ENCODE measurements at places on chromosomes 11 and 22.

- no peak for DNase-seq
Measured at GRCh38 chr22:32839831-32840584, 38.5 kb downstream of the TIMP3 start.

GRCh38 chr11:26702406-26702805 is 19.5 kb downstream of the SLC5A12 start:
- DNase-seq, result no peak

DNA sequence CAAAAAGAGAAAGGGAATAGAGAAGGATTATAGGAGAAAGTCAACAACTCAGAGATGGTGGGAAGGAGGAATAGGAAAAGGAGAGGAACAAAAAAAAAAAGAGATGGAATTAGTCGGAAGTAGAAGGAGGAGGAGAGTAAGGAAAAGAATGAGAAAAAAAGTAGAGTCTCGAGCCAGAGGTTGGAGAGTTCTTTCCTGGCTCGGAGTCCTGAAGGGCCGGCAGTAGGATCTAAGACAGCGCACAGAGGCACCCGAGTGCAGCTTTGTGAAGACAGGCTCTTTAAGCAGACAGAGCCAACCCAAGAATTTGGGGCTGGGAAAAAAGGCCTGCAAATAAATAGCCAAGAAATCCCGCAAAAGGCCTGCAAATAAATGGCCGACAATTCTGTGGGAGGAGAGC is 170.4 kb upstream of the CCDC90B start:
- DNase-seq, result no peak

DNA sequence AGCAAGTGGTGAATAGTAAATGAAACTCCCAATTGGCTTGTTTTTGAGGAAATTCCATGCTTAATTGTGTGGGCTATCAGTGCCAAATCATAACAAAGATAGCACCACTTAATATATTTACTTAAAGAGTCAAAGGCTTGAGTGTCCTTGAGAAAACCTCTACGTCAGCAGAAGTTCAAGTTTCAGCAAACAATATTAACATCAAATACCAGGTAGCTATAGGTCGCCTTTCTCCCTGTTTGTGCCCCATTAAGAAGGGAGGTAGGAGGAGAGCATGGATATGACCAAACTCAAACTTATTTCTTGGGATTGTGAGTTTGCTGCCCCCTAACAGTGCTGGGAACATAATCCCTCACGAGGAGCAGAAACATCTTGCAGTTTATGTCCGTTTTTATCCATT is 105.6 kb upstream of the SYN3 start:
- no peak for DNase-seq

DNA sequence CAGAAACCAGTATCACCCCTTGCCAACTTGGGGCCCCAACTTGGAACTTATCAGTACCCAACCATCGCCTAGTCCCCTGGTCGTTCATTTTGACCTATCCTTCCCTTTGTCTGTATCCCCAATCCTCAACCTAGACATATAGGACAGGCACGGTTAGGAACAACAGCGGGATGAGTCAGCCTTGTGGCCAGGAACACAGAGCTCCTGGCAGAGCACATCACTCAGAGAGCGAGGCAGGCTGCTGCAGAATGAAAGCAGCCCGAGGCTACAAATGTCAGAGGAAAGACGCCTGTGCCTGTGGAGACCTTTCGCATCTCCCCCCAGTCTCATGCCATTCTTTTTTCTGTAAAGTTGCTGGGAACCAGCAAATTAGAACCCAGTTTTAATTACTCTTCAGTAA is 14.6 kb downstream of the DKK3 start:
- DNase-seq, result peak; percentile 69

GRCh38 chr22:31029276-31029675 is 51.8 kb upstream of the SMTN start:
- DNase-seq, result no peak

DNA sequence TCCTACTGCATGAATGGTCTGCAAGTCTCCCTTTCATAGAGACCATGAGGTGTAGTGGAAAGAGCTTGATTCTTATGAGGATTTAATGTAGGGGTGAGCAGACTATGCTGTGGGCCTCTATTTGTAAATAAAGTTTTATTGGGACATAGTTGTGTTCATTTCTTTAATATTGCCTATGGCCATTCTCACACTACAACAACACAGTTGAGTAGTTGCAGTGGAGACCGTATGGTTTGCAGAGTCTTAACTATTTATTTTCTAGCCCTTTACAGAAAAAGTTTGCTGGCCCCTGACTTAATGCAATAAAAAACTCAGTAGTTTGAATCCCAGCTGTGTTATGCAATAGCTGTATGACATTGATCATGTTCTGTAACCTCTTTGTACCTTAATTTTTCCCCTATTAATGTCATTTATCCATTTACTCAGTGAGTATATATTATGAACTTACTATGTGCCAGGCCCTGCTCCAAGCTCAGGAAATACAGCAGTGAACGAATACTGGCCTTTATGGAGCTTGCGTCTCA is 106.3 kb downstream of the ATXN10 start:
- DNase-seq, result no peak

GRCh38 chr11:121613724-121614123 is 161.0 kb upstream of the SORL1-AS1 start:
- peak; percentile 27 for DNase-seq
